T-cell (primary cell): ENCODE measurements at places on chromosomes 3 and 15. TPM values are rescaled to one million over a fixed set of nuclear protein-coding genes. Genes with fewer than 3 reads are reported as not detected.

DNA sequence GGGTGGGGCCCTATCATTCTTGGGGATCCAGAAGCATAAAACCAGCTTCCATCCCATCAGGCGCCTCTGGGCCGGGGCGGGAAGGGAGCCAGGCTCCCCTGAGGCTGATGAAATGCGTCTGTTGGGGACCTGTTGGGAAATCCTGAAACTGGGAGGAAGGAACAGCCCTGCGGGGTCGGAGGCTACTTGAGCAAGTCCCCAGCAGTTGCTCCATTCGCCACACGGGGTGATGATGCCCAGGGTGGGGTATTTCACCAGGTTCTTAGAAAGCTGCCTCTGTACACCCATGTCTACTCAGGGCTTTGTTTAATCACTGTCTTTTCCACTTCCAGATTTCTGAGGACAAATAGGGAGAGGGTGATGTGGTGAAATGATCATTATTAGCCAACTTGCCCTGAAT is 25.4 kb upstream of the TSEN2 start:
- no peak for DNase-seq

GRCh38 chr3:177478170-177478867 is 281.0 kb upstream of the TBL1XR1 start:
- DNase-seq = no peak

Gene GBE1
- 8.7 TPM for total RNA-seq

- DNase-seq = peak; percentile 64
Observed at GRCh38 chr3:195609229-195609628, 25.5 kb upstream of the APOD start.

- DNase-seq = no peak
Observed at GRCh38 chr3:37987751-37988179, 2.8 kb upstream of the VILL start.

GRCh38 chr3:34002569-34003100 is 204.2 kb downstream of the PDCD6IP start:
- DNase-seq = no peak

DNA sequence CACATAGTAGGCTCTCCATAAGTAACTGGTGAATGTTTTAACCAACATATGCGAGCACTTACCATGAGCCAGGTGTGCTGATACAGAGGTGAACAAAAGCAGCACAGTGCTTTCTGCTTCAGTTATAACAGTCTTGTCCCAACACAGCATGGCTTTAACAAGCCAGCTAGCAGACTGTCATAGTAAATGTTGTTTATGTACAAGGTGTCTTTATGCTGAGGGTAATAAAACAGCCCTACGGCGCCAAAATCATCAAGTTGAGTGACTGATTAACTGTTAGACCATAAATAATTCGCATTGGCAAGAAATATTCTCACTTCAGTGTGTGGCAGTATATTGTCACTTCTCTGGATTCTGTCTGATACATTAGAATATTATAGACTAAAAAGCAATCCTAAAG is 646.0 kb upstream of the CFAP20DC start:
- no peak for DNase-seq

GRCh38 chr3:16801223-16801622 is 83.5 kb upstream of the PLCL2 start:
- DNase-seq = no peak

- DNase-seq = no peak
Observed at GRCh38 chr15:31609258-31609681, 282.6 kb downstream of the KLF13 start.

Gene ARHGEF26
- 0.28 TPM for total RNA-seq

Gene IGSF10
- total RNA-seq = 0.15 TPM

DNA sequence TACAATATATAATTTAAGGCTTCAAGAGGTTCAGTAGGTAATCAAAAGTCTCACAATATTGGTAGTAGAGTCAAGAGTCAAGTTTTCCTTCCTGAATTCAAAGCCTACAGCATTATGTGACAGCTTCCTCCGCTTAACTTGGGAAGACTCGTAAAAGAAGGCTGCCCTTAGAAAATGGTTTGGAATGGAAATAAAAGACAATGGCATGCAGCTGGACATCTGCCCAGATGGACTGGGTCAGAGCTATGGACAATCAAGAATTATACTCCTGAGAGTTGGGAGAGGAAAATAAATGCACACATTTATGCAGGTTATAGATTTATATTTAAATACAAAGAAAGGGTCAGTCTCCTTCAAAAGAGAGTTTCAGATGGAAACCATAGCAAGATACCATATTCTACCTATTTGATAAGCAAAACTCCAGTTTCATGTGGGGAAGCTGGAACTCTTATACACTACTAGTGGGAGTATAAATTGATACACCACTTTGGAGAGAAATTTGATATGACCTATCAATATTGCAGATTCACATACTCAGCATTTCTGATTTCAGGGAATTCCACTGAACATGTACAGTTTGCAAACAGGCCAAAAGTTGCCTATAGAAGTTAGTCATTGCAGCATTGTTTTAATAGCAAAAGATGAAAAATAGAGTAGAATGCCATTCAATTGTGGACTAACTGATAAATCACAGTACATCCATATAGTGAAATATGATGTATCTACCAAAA is 6.1 kb downstream of the CRYBG3 start:
- no peak for DNase-seq

GRCh38 chr3:110783541-110783940 is 288.1 kb upstream of the NECTIN3 start:
- DNase-seq = no peak

- no peak for DNase-seq
Observed at GRCh38 chr3:25587526-25587925, 77.2 kb downstream of the TOP2B start.

Gene SCG3
- not detected for total RNA-seq

DNA sequence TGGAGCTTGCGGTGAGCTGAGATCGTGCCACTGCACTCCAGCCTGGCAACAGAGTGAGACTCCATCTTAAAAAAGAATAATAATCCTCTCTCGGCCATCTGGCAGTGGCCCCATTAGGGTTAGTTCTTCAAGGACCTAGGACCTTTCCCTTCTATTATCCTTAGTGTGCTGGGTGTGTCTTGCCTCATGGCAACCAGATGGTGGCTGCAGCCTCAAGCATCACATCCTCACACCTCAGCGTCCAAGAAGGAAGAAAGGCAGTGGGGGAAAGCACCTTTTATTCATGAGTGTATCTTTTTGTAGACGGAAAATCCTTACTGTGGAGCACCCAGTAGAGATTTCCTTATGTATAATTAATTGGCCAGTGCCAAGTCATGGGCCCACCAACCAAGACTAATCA is 42.7 kb upstream of the TFRC start:
- DNase-seq = no peak

Gene CPA3
- total RNA-seq = 0.33 TPM

DNA sequence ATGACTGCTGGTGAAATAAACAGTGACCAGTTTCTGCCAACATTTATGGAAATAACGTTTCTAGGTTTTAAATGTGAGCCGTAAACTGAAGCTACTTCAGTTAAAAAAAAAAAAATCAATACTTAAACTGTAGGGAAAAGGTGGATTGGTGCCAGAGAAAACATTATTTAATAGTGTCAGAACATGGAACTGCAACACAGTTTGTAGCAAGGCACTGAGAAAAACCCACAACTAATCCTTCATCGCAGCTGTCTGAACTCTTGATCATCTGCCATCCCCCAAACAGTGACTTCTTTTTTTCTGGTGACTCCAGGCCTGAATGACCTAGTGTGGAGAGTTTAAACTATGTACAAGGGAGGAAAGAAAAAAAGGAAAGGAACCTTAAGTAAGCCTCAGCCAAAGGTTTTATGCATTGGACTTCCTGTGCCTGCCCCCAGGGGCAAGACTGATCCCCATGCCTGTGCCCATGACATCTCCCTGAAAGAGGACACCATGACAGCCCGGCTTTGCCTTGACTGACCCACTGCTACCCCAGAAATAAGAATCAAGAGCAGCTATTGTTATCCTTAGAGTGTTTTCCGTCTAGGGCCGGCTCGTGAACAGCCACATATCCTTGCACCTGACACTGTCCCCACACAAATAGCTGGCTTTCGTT is 33.1 kb downstream of the CRTAP start:
- DNase-seq = no peak

GRCh38 chr3:149231871-149232270 is 10.2 kb upstream of the CP start:
- DNase-seq = no peak

Gene ASB7
- 17.7 TPM for total RNA-seq

DNA sequence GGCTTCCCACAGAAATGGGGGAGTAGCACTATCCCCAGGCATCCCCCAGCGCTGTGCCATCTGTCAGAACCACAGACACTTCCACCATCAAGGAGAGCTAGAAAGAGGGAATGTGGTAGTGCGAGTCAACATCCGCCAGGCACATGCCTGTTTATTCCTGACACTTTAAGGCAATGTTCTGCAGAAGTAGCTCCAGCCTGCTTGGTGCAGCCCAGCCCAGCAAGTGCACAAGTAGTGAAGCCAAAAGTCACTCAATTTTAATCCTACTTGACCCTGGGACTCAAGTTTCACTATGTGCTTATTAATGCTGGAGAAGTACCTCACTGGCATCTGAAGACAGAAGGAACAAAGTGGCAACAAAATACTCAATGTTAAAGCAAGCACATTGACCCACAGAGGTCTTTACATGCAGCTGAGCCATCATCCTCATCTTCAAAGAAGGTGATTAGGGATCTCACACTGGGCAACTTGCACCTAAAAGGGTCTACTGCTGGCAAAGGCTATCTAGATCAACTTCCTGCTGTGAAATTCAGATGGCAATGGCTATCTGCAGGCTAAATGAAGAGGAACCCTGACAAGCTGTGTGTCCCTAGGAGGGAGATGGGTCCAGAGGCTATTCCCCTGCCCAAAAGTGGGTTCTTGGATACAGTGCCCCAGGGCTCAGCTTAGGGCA is 61.4 kb upstream of the CLDN18 start:
- DNase-seq = no peak

GRCh38 chr3:71177375-71177774 is 406.2 kb downstream of the FOXP1 start:
- DNase-seq = no peak

DNA sequence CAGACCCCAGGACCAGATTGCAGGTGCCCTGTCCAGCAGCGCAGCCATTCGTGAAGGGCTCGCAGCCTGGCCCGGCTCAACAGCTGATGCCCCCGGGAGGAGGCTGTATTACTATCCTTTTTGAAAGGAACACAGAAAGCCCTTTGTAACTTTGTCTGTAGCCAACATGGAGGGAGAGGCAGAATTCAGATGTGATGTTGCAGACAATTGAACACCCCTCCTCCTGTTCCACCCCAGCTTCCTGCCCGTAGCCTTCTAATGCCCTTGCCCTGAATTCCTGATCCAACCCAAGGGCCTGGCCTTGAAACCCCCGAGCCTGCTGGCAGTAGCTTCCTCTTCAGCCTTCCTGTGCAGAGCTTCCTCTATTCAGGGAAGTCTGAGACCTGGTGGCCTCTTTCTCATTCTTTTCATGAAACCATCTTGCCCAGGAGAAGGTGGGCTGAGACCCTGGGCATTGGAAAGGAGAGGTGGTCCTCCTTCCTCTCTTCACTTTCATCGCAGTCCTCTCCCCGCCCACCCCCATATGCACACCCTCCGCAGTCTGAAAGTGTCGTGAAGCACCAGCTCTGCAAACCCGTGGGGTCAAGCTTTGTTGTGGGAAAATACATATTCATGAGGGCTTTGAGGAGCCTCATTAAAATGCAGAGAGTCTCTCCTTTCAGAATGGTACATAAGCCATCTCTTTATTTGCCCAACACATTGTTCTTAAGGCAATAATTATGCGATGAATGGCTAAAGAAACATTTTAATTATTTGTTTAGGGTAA is 109.2 kb downstream of the APBA2 start:
- no peak for DNase-seq

- no peak for DNase-seq
Observed at GRCh38 chr15:46366360-46367007, 731.7 kb downstream of the SQOR start.

Gene OIP5
- 0.82 TPM for total RNA-seq

Gene AZI2
- total RNA-seq = 30.4 TPM

- DNase-seq = no peak
Observed at GRCh38 chr15:51904421-51904820, 67.2 kb downstream of the LEO1 start.

DNA sequence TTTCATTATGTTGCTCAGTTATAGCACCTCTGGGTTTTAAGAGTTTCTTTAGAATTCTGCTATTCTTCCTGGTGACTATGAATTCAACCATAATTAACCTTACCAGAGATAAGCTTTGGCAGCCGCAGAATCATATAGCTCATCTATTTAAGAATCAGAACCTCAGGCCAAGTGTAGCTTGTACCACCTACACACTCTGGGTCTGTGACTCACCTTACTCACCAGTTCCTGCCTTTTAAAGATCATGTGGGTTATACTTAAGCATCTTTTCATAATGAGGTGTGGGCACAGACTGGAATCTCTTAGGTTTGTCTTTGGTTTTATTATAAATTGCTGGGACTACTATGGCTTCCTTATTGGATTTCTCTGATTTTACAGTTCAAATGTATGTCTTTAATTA is 21.9 kb downstream of the CDV3 start:
- no peak for DNase-seq

GRCh38 chr3:197139586-197139985 is 110.0 kb upstream of the MELTF start:
- DNase-seq = no peak

- no peak for DNase-seq
Observed at GRCh38 chr3:141250828-141251227, 19.2 kb downstream of the PXYLP1 start.

DNA sequence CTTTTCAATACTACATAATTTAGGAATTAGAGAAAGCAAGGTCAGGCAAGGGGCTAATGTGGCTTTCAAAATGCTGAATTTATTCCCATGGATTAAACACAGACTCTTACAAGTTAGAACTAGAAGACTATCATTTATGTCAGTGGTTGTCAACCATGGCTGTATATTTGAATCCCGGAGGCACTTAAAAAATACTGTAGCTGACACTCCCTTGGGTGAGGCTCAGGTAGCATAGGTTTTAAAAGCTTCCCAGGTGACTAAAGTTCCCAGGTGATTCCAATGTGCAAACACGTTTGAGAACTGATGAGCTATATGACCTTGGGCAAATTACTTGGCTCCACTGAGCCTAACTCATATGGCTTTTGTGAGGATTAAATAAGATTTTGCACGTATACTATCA is 29.6 kb downstream of the AAGAB start:
- DNase-seq = no peak
